ENCODE measurements at places on chromosomes 7 and 10.

DNA sequence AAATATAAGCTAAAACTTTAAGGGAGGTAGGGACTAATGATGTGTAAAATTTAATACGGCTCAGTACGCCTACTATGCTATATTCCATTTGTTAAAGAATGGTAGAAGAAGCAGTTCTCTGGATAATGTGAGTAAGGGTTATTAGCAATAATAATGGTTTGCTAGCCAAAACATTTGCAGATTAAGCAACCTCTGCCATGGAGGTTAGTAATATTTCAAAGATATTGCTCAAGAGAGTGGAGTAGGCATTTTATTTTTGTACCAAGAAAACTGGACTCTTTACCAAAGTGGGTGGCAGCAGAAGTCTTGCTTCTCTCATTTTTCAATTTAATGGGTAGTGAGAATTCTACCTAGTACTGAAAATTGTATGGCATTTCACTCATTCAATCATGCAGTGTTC is 158.9 kb upstream of the TMEM106B start:
- no peak for DNase-seq

GRCh38 chr7:29105752-29106668 is 40.3 kb downstream of the CPVL start:
- DNase-seq, result peak; percentile 28

DNA sequence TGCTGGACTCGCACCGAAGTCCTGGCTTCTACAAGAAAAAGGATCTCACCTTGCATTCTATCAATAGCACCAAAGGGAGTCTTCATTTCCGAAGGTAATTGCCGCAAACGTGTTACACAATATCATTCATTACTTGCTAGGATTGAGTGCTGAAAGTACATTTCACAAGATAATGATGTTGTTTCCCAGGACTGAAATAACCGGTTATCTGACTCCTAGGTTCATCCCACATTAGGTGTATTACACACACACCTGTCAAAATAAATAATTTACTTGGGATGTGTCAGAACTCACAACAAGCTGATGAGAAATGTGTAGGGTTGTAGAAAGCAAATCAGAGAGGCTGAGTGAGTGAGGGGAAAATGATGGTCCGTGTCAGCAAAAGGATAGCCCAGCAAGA is 219.4 kb upstream of the RHOBTB1 start:
- no peak for DNase-seq

DNA sequence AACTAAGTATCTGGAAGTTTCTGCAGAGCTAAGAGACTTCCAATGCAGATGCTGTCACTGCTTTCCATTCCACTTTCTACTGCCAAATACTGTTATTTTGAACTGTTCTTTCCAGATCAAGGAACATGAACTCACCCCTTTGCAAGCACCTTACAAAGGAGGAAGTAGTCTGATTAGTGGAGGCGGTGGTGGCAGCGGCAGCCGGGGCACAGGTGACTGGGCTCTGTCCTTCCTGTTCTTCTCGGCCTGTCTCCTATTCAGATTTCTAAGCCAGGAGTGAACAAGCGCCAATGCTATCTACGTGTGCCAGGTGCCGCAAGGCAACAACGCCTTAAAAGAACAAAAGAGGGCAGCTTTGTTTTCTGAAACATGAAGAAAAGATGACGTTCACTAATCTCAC is 44.9 kb downstream of the BEND7 start:
- DNase-seq, result peak; percentile 30

GRCh38 chr7:46391231-46392201 is 470.4 kb upstream of the IGFBP3 start:
- DNase-seq, result no peak

DNA sequence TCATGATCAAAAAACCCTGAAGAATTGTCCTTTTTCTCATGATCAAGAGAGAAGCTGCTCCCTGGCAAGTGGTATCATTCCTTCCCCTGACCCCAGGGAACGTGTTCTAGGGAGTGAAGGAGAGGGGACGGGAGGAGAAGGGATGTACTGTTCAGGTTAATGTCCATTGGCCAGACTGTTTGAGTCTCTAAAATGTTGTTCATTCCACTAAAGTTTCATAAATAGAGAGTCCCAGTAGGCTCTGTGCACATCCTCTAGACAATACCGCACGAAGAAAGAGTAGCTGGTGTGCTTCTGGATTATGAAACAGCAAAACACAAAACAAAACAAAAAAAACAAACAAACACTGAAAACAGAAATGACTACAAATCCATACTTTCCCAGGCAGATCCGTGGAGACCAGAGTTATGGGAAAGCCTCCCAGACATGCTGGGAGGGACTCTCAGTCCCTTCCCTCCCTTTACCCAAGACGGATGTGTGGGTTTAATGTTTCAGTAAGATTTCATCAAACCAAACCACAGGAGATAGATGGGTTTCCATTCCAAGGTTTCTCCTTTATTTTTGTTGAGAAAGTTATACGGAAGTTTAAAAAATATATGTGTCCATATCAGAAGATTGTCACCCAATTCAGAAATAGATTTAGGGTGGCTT is 66.5 kb upstream of the TNS3 start:
- no peak for DNase-seq

DNA sequence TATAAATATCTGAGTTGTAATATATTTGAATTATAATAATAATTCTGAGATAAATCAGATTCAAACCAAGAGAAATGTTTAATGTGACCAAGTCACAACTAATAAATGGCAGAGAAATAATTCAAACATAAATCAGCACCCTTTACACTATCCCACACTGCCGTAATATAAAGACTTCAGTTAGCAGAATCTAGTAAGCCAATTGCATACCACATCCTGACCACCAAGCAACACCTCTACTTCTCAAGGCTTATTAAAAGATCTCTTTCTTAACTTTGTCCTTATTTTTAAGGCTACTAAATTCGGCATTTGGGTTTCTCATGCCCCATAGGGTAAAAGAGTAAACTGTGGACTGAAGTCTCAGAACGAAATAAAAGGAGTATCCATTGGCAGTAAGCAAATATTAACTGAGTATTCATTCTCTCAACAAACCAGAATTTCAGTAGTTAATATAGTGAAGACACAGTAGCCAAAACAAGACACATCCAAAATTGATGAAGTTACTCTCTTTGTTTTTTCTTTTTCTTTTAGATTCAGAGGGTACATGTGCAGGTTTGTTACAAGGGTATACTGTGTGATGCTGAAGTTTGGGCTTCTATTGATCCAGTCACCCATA is 14.8 kb downstream of the ACBD5 start:
- DNase-seq, result no peak

DNA sequence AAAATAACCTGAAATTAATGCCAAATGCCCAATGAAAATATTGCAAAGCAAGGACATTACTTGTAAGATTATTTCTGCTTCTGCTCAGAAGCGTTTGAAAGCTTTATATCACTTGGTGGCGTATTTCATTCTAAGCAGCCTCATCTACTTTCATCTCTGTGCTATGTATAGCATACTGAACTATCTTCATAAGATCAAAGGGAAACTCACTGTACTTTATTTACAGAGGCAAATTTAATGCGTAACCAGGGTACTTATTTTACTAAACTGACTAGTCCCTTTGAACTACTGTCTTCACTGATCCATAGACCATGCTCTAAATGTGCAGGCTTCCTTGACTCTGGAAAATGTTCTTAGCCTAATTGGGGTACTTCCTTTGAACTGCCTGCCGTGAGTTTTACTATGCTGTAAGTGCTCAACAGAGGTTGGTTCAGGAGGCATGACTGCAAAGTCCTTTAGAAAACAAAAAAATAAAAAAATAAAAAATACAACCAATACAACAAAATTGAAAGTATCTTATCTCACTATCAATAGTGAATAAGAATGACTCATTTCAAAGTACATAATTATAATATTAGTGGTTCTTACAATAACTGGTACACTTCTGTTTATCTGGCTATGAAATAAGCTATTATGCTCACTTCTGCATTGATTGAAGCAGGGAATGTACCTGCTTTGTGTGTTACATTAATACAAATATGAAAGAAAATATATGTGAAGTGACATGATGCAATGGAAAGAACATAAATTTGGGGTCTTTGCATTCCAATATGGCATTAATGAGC is 41.0 kb upstream of the TSPAN12 start:
- no peak for DNase-seq

GRCh38 chr7:20227291-20227795 is 10.2 kb upstream of the MACC1 start:
- no peak for DNase-seq

DNA sequence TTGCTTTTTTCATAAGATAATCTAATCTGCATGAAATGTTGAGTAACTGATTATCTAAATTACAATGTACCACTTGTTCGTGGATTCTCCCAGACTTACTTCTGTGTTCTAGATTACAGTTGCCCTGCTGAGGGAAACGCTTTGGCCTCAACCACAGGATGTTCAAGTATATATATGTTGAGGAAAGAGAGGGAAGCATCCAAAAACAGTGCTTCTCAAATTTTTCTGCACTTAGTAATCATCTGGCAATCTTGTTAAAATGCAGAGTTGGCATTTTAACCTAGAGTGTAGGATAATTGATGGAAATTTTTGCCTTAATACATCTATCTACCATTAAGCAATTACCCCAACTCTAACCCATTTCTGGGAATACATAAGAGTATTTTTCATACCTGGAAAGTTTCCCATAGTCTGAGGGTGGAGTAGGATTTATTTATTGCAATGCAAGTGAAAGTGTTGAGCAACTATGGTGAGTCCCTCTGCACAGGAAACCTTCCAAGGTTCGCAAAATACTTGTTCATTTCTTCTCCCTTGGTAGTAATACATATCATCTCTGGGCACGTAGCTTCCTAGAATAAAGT is 59.6 kb upstream of the C1GALT1 start:
- no peak for DNase-seq

- no peak for DNase-seq
Observed at GRCh38 chr10:59633063-59633462, 76.6 kb downstream of the SLC16A9 start.

GRCh38 chr10:4710858-4711257 is 115.1 kb upstream of the AKR1E2 start:
- DNase-seq, result no peak

DNA sequence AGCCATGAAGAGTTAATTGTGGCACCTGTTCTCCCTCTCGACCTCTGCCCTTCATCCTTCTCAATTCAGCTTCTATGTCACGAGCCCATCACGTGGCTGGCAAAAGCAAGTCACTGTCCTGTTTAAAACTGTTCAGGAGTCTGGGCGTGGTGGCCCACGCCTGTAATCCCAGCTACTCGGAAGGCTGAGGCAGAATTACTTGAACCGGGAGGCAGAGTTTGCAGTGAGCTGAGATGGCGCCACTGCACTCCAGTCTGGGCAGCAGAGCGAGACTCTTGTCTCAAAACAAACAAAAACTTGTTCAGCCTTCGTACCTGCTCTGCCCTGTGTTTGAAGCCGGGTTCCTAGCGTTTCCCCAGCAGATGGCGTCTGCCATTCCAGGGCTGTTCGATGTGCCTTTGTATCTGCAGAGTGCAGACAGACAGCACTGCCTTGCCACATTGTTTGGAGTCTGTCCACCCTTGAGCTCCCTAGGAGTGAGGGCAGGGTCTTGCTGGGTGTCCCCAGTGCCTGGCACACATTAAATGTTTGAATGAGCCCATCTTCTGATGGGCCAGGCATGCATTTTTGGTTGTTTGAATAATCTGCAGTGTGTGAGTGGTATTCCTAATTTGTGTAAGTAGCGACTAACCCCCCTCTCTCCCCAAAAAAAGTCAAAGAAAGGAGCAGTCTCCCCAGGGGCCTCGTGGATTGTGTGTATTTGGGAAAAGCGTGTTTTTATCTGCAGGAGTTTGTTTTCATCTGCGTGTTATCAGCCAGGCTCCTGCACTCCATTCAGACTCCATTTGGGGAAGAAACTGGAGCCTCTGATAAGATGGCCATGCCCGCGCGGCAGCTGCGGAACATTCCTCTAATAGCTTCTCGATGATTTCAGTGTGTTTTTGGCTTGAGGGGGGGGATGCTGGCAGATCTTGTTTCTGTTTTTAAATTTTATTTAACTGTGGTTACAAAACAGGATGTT is 61.2 kb downstream of the DNAJB6 start:
- DNase-seq, result no peak

GRCh38 chr10:113093188-113094113 is 143.4 kb downstream of the TCF7L2 start:
- no peak for DNase-seq

DNA sequence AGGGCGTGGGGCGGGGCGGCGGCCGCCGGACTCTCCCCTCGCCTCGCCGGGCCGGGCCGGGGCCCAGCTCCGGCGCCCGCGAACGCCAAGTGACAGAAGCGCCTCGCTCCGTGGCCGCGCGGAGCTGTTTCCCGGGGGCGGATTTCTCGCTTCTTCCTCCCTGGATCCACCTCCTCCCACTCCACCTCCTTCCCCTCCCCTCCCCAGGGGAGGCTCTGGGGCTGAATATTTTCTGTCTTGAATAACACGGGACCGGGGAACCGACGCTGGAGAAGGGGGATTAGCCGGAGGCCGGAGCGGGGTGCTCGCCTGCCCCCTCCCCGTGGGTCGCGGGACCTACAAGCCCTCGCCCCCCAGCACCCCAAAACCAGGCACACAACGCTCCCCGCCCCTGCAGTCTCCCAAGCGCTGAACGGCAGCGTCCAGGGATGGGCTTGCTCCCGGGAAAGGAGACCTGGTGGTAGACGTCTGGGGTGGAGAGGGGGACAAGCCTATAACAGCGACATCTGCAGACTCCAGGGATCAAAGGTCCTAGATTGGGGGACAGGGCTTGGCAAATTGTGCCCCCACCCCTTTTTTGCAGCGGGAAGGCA is at the start of gene ARHGAP21:
TSS of gene ARHGAP21 (minus strand) at position 100 of the 593 bp plus-strand sequence. CDS start 1,988 bp downstream, outside the sequence.
- peak; percentile 70 for DNase-seq

GRCh38 chr10:42933448-42934340 is 143.2 kb upstream of the RET start:
- DNase-seq, result no peak

DNA sequence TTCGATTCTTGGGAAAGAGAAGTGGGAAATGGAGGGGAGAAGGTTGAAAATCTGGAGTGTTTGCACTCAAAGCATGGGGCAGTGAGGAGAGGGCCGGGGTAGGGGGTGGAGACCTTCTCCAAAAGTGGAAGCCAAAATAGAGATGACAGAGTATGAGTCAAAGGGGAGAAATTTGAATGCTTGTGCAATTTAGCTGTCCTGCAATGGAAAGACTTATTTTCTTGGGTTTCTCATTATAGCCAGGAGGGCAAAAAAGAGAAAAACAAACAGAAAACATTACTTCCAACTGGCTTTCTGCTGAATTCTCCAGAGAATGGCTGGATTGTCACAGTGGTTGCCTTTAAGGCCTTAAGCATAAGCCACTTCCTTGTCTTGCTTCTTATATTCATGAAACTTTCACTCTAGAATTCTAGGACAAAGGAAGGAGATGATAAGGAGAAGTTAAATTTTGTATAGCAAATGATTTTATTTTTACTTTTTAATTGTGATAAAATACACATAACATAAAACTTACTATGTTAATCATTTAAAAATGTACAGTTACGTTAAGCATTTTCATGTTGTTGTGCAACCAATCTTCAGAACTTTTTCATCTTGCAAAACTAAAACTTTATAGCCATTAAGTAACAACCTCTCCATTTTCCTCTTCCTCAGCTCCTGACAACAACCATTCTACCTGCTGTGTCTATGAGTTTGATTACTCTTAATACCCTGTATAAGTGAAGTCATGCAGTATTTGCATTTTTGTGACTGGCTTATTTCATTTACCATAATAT is 100.2 kb downstream of the GPR85 start:
- no peak for DNase-seq

DNA sequence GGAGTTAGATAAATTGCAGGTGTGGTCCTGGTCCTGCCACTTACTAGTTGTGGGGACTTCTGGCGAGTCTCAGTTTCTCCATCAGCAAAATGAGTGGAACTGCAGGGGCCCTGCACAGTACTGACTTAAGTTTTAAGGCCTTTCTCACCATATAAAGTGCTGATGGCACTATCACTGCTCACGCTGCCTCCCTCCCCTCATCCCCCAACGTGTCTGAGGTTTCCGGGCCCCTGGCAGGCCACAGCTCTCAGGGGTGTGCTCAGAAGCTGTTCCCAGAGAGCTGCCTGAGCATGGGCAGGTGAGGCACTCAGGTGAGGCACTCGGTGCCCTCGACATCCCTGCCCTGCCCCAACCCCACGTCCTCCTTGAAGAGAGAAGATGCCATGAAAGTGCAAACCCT is 74.2 kb downstream of the VOPP1 start:
- DNase-seq, result no peak
